H1 (cell line): ENCODE measurements at places on chromosomes 2 and 18. TPM values are rescaled to one million over a fixed set of nuclear protein-coding genes. Genes with fewer than 3 reads are reported as not detected.

Gene CNDP1
- not detected in 2 replicates for total RNA-seq

Gene POTEC
- 0.07 and 0.19 TPM in 2 replicates for total RNA-seq

GRCh38 chr2:43818761-43819160 lies 19.9 kb downstream of the ABCG5 start:
- H3K4me1 ChIP-seq: peaks cover 2% of the 10 kb centered on the region; the same call in 1 of the 2 replicates
- no peak overlapping the region for H3K27ac ChIP-seq
- H3K4me3 ChIP-seq: no peak overlapping the region
- H3K36me3 ChIP-seq: no peaks in the 10 kb centered on the region
- DNase-seq: no peak

DNA sequence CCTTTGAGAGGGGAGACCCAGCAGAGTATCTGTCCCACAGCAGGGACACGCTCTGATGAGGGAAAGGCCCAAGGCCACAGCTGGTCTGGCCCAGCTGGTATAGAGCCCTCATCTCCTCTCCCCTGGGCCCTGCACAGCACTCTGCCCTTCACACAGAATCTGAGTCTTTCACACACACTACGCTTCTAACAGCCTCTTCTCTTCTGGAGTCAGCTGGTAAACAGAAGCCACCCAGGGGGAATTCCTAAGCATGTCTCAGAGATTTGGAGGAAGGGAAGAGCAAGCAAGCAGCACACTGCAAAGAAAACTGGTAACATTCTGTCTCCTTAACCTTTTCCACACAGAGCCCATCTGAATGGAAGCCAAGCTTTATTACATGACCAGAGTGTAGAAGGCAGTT lies 121.1 kb upstream of the ACAA2 start:
- DNase-seq: no peak
- H3K4me1 ChIP-seq: no peaks in the 10 kb centered on the region
- no peak overlapping the region for H3K27ac ChIP-seq
- H3K36me3 ChIP-seq: no peaks in the 10 kb centered on the region

- no peaks in the 10 kb centered on the region for H3K27me3 ChIP-seq
- H3K4me3 ChIP-seq: no peak overlapping the region
- H3K27ac ChIP-seq: no peak overlapping the region
- DNase-seq: no peak
Measured at GRCh38 chr2:196675963-196676362, 36.4 kb downstream of the CCDC150 start.

GRCh38 chr2:86519349-86519748 lies 43.9 kb downstream of the CHMP3 start:
- H3K36me3 ChIP-seq: no peaks in the 10 kb centered on the region; the same call in 1 of the 2 replicates
- H3K27ac ChIP-seq: no peak overlapping the region
- DNase-seq: no peak
- H3K4me1 ChIP-seq: no peaks in the 10 kb centered on the region
- no peaks in the 10 kb centered on the region for H3K27me3 ChIP-seq

Gene HTR2B
- total RNA-seq: not detected in 2 replicates

DNA sequence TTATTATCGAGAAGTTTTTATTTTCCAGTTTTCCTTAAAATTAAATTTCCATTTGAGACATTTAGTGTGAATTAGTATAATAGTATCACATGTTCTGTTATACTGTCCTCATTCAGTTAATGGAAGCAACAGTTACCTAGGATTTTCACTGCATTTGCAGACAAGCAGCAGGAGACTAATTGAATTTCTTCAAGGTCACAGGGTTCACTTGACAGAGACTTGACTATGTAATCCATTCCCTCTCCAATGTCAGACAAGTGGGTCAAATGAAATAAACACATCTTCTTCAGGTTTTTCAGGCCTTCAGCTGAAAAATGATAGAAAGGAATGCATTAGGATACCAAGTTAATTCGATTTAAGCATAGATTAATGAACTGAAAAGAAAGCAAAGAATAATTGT lies 26.7 kb downstream of the NLRC4 start:
- H3K36me3 ChIP-seq: no peaks in the 10 kb centered on the region
- H3K27ac ChIP-seq: no peak overlapping the region
- H3K27me3 ChIP-seq: no peaks in the 10 kb centered on the region
- H3K4me3 ChIP-seq: no peak overlapping the region
- H3K4me1 ChIP-seq: no peaks in the 10 kb centered on the region

Gene EGR4
- 0.20 TPM in 1 of 2 replicates, not detected in the other for total RNA-seq

DNA sequence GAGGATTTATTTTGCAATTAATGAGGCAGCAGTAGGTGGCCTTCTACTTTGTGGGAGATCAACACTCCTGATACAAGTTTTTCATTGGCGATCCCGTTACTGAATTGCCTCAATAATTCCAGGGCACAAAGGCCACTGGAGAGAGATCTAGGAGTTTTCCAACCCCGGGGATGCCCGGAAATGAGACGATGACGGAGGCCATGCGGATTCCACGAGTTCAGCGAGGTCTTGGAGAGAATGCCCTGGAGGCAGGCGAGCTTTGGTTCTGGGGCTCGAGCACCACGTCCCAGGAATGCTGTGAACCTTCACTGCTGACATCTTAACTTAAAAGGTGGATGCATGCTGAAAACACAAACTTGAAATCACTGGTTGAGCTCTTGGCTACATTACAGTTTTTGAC lies 74.2 kb downstream of the LDLRAD4 start:
- no peaks in the 10 kb centered on the region for H3K27me3 ChIP-seq
- no peaks in the 10 kb centered on the region for H3K4me1 ChIP-seq
- no peak overlapping the region for H3K27ac ChIP-seq
- no peak for DNase-seq
- no peak overlapping the region for H3K4me3 ChIP-seq
- H3K36me3 ChIP-seq: no peaks in the 10 kb centered on the region

Gene CCDC121
- total RNA-seq: 1.5 and 2.0 TPM in 2 replicates

DNA sequence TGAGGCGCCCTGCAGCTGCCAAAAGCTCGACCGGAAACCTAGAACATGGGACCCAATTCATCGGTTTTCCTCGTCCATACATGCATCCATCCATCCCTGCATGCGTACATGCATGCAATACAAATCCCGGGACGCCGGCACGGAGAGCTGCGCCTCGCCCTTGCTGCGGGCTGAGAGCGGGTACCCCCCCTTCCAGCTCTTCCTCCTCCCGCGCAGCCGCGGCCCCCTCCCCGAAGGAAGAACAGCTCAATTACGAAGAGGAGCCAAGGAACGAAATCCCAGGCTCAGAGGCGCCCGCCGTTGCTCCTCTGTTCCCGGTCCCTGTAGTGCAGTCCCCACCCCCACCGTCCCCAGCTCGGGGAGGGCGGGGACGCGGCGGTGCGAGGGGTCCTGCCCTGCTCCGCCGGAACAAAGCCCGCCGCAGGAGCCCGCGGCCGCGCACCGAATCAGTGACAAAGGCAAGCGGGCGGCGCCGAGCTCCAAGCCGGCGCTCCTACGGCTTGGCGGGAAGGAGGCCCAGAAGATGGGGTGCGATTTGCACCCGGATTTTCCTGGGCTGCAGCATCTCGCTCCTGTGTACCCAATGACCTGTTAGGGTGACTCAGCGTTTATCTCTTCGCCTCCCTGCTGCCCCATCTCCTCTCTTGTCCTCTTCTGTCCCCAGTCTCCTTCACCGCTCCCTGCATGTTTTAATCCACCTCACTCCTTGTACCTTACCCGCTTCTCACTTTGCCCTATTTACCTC lies 8.9 kb upstream of the POU3F3 start:
- H3K27me3 ChIP-seq: peaks cover 93% of the 10 kb centered on the region
- peaks cover 37% of the 10 kb centered on the region for H3K4me1 ChIP-seq
- H3K27ac ChIP-seq: no peak overlapping the region
- DNase-seq: no peak
- H3K36me3 ChIP-seq: no peaks in the 10 kb centered on the region
- H3K4me3 ChIP-seq: peak overlapping the region; percentile 41

Gene GRP
- total RNA-seq: not detected in 2 replicates
